Fibroblast of the aortic adventitia (primary cell): ENCODE measurements at places on chromosomes 2 and 18. TPM values are rescaled to one million over a fixed set of nuclear protein-coding genes. Genes with fewer than 3 reads are reported as not detected.

The FZD7 gene
- 35.8 and 40.4 TPM in 2 replicates for total RNA-seq

The AQP12B gene
- total RNA-seq = not detected in 2 replicates

The SH3BP4 gene
- 32.2 and 49.7 TPM in 2 replicates for total RNA-seq

The TBR1 gene
- total RNA-seq = not detected in 2 replicates

The SLC20A1 gene
- 127 and 134 TPM in 2 replicates for total RNA-seq

The KCNIP3 gene
- total RNA-seq = 0.25 and 2.9 TPM in 2 replicates

The ASAP2 gene
- 37.1 and 76.4 TPM in 2 replicates for total RNA-seq

The NLRC4 gene
- total RNA-seq = not detected in 2 replicates

The PTPRN gene
- total RNA-seq = 0.36 and 1.8 TPM in 2 replicates

The KCNE4 gene
- total RNA-seq = 4.1 and 22.2 TPM in 2 replicates

The SDC1 gene
- total RNA-seq = 4.6 and 13.0 TPM in 2 replicates

The RPIA gene
- total RNA-seq = 7.6 and 24.1 TPM in 2 replicates

The MERTK gene
- 0.65 and 2.4 TPM in 2 replicates for total RNA-seq

The ASB18 gene
- total RNA-seq = not detected in 2 replicates

The CDCA7 gene
- 0.08 and 6.2 TPM in 2 replicates for total RNA-seq

The FHOD3 gene
- 3.0 and 3.3 TPM in 2 replicates for total RNA-seq

The CHRNG gene
- total RNA-seq = not detected in 2 replicates

The ALPI gene
- total RNA-seq = not detected in 2 replicates

The TRIM43 gene
- total RNA-seq = not detected in 2 replicates

The MC4R gene
- total RNA-seq = not detected in 2 replicates

The RGPD3 gene
- 0.41 and 0.45 TPM in 2 replicates for total RNA-seq

The RNF138 gene
- 8.6 and 28.3 TPM in 2 replicates for total RNA-seq

The SALL3 gene
- total RNA-seq = not detected in 2 replicates

The IL1RL1 gene
- 4.9 and 8.2 TPM in 2 replicates for total RNA-seq

The NTSR2 gene
- total RNA-seq = not detected in 2 replicates

The MRPS9 gene
- total RNA-seq = 17.8 and 30.4 TPM in 2 replicates

The ALPG gene
- total RNA-seq = not detected in 2 replicates

The SERPINB4 gene
- not detected in 2 replicates for total RNA-seq
